GM12878 (cell line): ENCODE measurements at places on chromosomes 5 and 9. TPM values are rescaled to one million over a fixed set of nuclear protein-coding genes. Genes with fewer than 3 reads are reported as not detected.

Gene IL7R
- 1.3 and 1.5 TPM in 2 replicates for total RNA-seq

Gene PDCD1LG2
- total RNA-seq: 1.9 and 2.4 TPM in 2 replicates

Gene MEIKIN
- not detected in 2 replicates for total RNA-seq

Gene HTR1A
- not detected in 2 replicates for total RNA-seq

Gene ZNF483
- 0.40 and 0.72 TPM in 2 replicates for total RNA-seq

Gene DIPK1B
- total RNA-seq: 0.21 and 0.32 TPM in 2 replicates

Gene PCDHB5
- total RNA-seq: not detected in 2 replicates

Gene PCDHGA2
- total RNA-seq: 0.05 and 0.11 TPM in 2 replicates
